BE2C (cell line): ENCODE measurements at places on chromosomes 3 and 15.
A peak's percentile ranks its signal among the peaks of the same experiment; 100 is the strongest.

DNA sequence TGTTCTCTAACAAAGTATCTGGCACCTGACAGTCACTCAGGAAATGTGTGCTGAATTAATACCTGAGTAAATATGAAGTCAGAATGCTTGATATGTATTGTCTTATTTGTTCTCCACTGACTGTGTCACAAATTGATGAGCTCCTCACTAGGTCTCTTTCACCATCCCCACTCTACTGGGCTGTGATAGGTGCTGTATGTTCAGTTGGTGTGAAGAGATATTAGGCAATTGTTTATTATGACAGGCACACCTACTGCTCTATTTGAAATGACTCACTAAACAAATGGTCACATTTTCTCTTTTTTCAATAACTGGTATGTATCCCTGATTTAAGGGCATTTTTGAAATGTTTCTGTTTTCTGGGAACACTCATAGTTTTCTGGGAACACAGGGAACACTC, 25.2 kb upstream of the CCDC39 start:
- no peak for DNase-seq

DNA sequence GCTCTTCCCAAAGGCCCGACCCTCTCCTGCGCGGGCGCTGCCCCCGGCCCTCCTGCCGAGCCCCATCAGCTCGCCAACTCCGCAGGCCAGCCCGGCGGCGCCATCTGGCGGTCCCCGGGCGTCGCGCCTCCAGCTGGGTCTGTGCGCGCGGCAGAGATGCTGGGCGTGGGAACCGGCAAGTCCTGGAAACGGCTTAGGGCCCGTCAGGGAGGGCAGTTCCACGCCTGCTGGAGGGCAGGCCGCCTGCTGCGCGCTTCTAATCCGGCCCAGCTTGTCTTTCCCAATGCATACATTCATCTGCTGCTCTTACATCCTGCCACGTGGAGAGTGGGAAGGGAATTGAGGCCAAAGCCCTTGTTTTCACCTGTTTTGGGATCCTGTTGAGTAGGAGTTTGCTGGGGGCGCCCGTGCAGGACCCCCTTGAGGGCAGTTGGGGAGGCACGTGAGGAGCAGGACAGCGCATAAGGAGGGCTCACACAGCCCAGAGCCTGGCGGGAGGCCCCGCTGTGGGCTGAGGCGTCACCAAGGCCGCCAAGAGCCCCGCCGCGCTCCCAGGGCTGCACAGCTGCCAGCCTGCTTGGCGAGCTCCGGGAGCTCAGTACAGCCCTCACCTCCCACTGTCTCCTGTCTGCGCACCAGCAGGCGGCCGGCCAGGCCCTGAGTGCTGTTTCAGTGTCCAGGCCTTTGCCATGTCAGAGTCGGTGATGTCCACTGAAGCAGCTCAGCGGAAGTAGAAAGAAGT, 165.6 kb downstream of the NSMCE3 start:
- peak; percentile 90 for DNase-seq

- DNase-seq: peak; percentile 6
Observed at GRCh38 chr3:63565220-63565619, 87.3 kb upstream of the SNTN start.

GRCh38 chr15:73629798-73630429, 3.3 kb downstream of the NPTN start:
- no peak for DNase-seq

- no peak for DNase-seq
Observed at GRCh38 chr3:16801698-16802097, 83.1 kb upstream of the PLCL2 start.

GRCh38 chr15:38688761-38689160, 124.1 kb upstream of the RASGRP1 start:
- no peak for DNase-seq

DNA sequence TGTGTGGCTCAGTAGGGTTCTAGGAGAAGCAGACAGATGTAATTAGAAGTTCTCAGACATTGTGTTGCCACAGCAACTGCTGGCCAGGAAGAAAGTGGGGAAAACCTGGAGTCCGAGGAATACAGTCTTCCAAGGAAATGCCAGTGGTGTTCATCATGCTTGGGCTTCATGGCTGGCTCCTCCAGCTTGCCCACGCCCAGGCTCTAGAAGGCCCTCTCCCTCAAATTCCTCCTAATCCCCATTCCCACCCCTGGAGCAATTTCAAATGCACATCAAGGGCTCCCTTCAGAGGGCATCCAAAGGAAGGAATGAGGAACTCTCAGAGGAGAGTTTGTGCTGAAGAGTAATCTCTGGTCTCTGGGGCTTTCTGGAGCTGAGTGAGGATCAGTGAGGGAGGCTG, 21.9 kb downstream of the FSTL1 start:
- DNase-seq: no peak

DNA sequence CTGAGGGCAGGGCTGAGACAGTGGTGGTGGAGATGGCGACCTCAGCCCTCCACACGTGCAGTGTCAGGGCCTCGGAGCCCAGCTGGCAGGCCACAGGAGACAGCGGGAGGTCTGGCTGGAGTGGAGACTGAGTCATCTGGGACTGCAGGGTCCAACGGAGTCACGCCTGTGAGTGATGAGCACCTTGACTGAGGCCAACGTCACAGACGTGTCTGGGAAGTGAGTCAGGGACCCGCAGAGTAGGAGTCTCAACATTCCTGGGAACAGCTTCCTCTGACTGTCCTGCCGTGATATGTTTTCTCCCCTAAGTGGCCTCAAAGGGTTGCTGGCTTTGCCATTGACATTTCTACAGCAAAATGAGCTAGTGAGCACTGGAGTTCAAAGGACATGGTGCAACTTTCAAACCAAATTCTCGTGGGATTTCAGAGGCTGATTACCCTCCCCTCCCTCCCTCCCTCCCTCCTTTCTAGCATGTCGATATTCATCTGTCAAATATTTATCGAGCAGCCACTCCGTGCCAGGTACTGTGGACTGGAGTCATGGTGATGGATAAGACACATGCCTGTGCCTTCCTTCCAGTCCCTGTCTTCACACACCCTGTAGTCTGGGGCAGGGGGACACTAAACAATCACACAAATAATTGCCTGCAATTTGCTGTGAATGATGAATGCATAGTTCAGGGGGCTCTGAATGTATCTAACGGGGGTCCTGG, 53.3 kb upstream of the AMOTL2 start:
- DNase-seq: no peak

DNA sequence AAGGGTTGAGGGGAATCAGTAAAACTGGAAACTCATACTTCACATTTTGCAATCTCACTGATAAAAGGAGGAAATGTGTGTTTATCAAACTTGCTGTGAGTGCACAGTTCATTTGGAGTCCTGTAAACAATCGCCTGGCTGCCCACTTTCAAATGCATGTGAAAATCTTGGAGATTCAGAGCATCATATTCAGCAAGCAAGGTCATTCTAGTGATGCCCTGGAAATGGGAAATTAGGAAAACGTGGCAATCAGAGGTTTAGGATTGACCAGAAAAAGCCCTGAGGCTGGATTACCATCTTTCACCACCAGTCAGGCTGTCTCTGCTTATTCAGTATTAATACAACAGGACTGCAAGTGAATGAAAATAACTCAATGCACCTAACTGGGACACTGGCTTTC, 23.9 kb downstream of the DPH6 start:
- DNase-seq: peak; percentile 57

DNA sequence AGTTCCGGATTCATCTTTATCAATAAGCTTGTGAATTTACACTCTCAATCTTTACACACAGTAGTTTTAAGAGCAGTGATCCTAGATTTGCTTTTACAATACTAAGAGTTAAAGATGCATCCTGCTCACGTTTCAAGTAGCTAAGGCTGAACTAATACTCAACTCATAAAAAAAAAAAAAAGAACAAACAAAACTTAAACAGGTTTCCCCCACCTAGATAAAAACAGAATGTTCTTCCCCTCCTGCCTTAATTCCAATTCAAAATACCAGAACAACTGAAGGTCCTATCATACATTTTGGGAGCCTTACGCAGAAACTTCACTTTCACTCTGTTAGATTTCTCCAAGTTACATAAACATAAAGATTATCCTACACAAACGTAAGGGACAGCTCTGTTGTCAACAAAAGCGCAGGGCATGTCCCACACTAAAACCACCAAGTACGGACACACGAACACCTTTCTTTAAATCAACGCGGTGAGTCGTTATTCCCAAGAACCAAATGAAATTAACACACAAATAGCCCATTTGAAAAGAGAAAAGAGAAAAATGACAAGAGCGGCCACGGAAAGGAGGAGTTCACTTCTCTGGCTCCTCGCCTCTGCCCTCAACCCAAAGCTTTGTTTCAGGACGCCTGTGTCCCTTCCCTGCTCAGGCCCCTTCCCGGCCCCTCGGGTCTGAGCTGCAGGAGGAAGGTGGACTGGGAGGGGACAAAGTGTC, 941 bp downstream of the CBLB start:
- DNase-seq: no peak

GRCh38 chr3:7512048-7512447, 651.1 kb downstream of the GRM7 start:
- no peak for DNase-seq

GRCh38 chr3:103047640-103048039, 612.8 kb downstream of the ZPLD1 start:
- no peak for DNase-seq

- peak; percentile 6 for DNase-seq
Observed at GRCh38 chr3:195065142-195065863, 205.7 kb downstream of the XXYLT1 start.

- DNase-seq: no peak
Observed at GRCh38 chr3:179961071-179961702, 75.5 kb downstream of the PEX5L start.

GRCh38 chr3:180177255-180177654, 140.5 kb upstream of the PEX5L start:
- DNase-seq: no peak

DNA sequence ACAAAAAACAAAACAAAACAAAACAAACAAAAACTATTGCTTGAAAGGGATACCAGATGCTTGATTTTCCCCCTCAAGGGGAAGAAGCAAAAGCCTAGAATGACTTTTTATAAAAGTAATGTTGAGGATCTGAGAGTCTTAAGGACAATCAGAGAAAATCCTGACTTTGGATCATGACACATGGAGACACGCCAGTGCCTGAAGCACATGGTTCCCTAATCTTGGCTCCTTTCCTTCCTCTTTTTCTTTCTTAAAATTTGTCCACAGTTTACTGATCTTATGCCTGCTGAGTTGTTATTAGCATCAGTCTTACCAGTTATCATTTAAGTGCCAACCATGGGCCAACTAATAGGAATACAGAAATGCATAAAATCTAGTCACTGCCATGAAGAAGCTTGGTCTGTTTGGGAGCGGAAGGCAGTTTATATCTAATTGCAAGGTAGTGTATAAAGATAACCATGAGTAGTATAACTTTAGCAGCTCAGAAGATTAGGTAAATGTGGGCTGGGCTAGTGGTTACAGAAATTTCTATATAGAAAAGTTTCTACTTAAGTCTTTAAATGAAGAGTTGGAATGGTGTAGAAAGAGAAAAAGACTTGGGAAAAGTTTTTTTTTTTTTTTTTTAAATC, 6.9 kb downstream of the GLCE start:
- DNase-seq: no peak

- no peak for DNase-seq
Observed at GRCh38 chr3:45966950-45967640, 23.8 kb downstream of the CXCR6 start.

DNA sequence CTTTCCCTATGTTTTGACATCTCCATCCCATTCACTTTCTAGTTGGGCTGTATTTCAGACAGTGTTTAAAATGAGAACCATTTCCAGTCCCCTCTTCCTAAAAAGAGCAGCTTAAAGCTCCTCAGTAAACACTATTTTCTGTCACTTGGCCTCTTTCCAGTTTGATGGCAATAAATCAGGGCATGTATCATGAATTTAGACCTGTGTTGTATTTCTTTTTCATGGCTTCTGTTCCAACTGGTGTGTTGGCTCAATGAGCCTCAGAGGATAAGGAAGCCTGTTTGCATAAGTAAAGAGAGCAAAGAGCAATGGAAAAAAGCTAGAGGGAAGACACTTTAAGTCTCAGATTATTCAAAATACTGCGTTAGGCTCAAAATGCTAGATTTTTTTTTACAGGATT, 7.2 kb downstream of the CCDC80 start:
- DNase-seq: no peak

DNA sequence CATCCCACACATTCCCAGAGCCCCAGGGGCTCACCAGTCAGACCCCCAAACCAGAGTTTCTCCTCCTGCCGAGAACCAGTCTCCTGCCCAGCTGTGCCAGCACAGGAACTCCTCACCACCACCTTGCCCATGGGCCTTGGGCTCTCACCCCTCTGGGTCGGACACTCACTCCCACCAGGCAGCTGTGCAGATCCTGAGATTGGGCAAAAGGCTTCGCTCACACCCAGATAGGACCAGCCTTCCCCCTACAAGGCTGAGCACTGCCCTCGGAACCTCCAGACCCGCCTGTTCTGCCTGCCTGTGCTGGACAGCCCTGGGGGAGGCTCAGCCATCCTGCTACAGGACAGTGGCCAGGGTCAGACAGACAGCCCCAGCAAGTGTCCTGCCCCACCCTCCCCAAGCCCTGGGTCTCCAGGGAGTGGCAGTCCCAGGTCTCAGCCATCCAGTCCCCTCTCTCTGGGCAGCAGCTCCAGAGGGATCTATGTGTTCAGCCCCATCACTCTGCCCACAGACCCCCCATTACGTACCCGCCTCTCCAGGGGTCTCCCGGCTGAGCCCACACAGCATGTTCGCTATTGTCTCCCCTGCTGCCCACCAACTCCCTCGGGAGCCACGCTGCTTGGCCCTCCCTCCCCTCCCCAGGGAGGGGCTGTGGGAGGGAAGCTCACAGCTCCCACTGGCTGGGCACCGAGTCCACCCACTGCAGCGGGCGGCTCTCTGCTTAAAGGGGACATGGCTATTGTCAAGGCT, at the start of gene GRIP2:
TSS of gene GRIP2 (minus strand) at position 601 of the 750 bp plus-strand sequence. CDS start at position 567, 34 bp downstream.
- DNase-seq: no peak

DNA sequence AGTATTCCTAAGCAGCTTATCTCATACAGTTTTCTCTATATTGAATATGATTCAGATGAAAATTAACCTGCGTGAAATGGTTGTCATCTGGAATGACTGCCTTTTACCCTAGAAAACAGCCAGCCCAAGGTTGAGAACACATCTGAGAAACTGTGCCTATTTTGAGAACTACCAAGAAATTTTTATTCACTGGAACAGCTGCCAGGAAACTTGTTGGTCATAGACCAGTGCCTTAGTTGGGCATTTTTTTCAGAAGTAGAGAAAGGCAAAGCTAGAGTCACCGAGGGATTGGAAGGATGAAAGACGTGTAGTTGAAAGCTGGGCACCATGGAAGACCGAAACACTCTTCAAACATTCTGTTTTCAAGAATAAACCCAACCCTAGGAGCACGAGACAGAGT, 277.1 kb downstream of the LPP start:
- DNase-seq: no peak

GRCh38 chr3:46684891-46685290, 8.6 kb downstream of the ALS2CL start:
- DNase-seq: no peak

- no peak for DNase-seq
Observed at GRCh38 chr3:7640787-7641186, 779.9 kb downstream of the GRM7 start.

GRCh38 chr3:117700573-117701360, 991.2 kb downstream of the TUSC7 start:
- DNase-seq: no peak

GRCh38 chr3:153061938-153062528, 100.0 kb upstream of the RAP2B start:
- DNase-seq: no peak
